HFFc6 (cell line): ENCODE measurements at places on chromosomes 5 and 9. TPM values are rescaled to one million over a fixed set of nuclear protein-coding genes. Genes with fewer than 3 reads are reported as not detected.
A peak's percentile ranks its signal among the peaks of the same experiment; 100 is the strongest.

The TMEM215 gene
- not detected in 2 replicates for total RNA-seq

DNA sequence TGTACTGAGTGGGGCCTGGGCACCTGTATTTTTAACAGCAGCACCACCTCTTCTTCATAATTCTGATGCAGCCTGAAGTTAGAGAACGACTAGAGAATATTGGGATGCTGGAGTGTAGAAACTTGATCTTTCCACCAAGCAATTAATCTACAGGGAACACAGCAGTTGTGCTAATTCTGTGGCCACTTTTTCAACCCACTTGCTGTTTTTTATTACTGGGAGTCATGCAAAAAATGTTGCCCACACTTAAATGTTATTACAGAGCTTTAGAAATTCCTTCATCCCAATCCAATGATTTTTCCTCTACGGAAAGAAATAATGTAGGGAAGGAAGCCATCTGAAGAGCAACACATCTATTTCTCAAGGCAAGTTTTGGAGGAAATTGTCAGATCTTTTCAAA is 190.9 kb upstream of the TUT7 start:
- H3K27ac ChIP-seq = no peak overlapping the region
- H3K27me3 ChIP-seq = no peaks in the 10 kb centered on the region; the same call in 1 of the 2 replicates
- H3K4me3 ChIP-seq = no peak overlapping the region
- H3K4me1 ChIP-seq = peaks cover 39% of the 10 kb centered on the region

GRCh38 chr9:129285979-129286772 is 108.1 kb upstream of the IER5L start:
- no peak overlapping the region for H3K27ac ChIP-seq

The OBP2B gene
- total RNA-seq = not detected in 3 replicates

GRCh38 chr5:88391116-88391515 is 122.5 kb upstream of the TMEM161B start:
- no peak overlapping the region for H3K27ac ChIP-seq
- H3K27me3 ChIP-seq = peaks cover 4% of the 10 kb centered on the region
- no peaks in the 10 kb centered on the region for H3K4me1 ChIP-seq

The C8G gene
- 0.75 to 1.4 TPM (median 1.1 TPM) in 3 replicates for total RNA-seq

The RCL1 gene
- total RNA-seq = 7.4 to 9.1 TPM (median 8.5 TPM) in 3 replicates

DNA sequence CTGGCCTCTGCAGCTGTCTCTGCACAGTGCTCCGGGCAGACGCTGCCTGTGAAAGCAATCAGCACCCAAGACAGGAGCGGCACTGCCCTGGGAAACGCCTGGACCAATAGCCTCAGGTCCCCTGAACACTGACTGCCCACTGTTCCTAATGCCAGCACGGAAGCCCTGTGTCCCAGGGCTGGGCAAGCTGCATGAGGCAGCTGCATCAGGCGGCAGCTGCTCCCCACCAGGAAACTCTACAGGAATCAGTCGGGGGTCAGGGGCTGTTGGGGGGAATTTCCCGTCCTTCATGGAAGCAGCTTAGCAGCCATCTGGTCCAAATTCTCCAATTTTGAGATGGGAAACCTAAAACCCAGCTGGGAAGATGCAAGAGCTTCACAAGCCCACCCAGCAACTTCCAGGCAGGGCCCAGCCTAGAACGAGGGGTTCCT is 118.6 kb downstream of the VAV2 start:
- peak overlapping the region; percentile 92 for H3K27ac ChIP-seq
- DNase-seq = no peak
- H3K36me3 ChIP-seq = peaks cover 5% of the 10 kb centered on the region; the same call in 1 of the 2 replicates
- H3K4me1 ChIP-seq = peaks cover 29% of the 10 kb centered on the region

DNA sequence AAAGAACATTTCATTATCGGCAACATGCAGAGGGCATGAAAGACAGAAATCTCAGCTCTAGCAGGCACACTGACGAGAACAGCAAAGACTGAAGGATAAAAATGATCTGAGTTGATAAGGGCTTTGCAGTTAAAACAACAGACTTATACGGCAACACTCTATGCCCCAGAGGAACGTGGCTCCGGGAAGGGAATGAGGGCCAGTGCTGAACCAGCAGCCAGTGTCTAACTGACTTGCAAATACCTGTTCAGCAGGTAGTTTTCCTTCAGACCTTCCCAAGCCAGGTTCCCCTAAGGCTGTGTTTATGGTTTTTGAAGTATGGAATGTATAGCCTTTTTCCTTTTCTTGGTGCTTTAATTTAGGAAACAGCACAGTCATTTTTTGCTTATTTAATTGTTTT is 121.3 kb upstream of the CDH18 start:
- H3K36me3 ChIP-seq = no peaks in the 10 kb centered on the region
- H3K4me1 ChIP-seq = no peaks in the 10 kb centered on the region
- no peak for DNase-seq
- H3K27me3 ChIP-seq = peaks cover 4% of the 10 kb centered on the region; the same call in 1 of the 2 replicates
- no peak overlapping the region for H3K4me3 ChIP-seq
- H3K27ac ChIP-seq = no peak overlapping the region

The ARAP3 gene
- 9.2 to 14.7 TPM (median 9.9 TPM) in 3 replicates for total RNA-seq

The CD274 gene
- total RNA-seq = 11.8 and 12.1 TPM in 2 replicates

The IL4 gene
- not detected in 2 replicates for total RNA-seq
